ENCODE measurements at places on chromosomes 16 and 17.

DNA sequence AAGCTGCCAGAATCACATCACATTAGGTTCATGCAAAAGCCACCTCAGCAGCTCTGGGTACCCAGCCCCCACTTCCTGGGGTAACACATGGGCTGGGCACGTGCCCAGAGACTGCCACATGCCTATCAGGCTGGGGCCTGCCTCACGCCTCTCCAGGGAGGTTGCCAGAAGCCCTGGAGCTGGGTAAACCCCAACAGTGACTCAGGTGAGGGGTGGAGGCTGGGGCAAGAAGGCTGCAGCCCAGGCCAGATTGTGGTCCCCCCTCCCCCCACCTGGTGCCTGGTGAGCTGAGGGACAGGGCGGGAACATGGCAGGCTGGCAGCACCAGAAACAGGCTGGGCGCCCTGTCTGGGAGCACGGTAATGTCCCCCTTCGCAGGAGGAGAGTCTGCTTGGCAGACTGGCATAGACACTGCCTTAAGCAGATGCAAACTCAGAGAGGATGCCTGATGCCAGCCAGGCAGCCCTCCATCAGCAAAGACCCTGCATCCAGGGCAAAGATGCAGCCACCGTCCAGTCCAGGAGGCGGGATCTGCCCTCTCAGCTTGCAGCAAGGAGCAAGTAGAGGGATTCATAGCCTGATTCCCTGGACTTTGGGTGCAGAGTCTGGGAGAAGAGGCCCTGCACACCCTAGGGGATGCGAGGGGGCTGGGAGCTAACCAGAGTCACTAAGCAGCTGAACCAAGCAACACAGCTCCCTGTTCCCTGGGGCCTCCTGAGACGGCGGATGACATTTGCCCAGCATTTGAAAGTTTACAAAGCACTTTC, 28.8 kb downstream of the NGFR start:
- DNase-seq = no peak

DNA sequence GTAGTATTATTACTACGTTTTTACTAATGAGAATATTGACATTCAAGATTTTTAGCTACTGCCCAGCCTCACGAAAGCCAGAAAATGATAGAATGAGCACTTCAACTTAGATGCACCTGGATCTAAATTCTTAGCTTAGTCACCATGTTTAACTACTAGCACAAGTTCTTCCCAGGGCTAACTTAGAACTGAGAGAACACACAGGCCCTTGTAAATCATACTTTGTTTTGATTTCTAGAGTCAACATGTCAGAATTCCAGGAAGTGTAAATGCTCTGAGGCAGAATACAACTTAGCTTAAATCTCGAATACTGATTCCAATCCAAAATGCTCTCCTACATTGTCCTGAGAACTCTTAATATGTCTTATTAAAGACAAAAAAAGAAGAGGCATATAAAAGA, 6.8 kb upstream of the ACSM1 start:
- no peak for DNase-seq

DNA sequence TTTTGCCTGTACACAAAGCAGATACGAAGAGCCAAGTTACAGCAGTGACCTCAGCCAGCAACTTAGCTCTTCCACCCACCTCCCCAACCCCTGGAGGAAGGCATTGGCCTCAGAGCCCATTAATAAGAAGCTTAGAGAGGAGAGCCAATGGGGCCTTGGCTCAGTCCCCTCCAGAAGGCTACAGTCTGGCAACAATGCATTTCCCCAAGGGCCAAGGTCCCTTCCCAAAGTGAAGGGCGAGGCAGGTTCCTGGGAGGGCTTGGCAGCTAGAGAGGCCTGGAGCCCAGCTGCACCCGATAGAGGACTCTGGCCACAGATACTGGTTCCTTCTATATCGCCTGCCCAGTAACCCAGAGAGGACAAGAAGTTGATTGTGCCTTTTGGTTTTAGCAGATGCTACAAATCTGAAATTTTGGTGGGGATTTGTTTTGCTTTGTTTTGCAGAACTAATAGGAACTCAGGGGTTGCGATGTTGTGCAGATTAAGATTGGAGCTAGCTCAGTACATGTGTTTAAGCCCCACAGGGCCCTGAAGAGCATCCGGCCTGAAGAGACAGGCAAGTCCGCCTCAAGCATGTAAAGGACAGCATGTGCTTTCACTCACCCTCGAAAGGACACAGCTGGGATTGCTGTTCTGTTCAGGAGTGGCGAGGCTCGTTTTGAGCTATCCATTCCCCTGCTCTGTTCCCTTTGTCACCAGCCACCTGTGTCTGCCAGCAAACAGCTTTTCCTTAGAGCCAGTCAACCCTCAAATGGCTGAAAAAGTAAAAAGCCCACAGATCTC, 12.0 kb upstream of the PNPO start:
- no peak for DNase-seq

- DNase-seq = no peak
Observed at GRCh38 chr17:57201481-57201880, 54.8 kb upstream of the MSI2 start.

GRCh38 chr17:58324409-58325288, 3.9 kb downstream of the TSPOAP1 start:
- peak; percentile 11 for DNase-seq

GRCh38 chr16:1427473-1428461, 3.1 kb upstream of the PERCC1 start:
- DNase-seq = no peak

GRCh38 chr17:65780111-65780510, 218.7 kb upstream of the AXIN2 start:
- no peak for DNase-seq
